ENCODE measurements at places on chromosomes 1 and 21. TPM values are rescaled to one million over a fixed set of nuclear protein-coding genes. Genes with fewer than 3 reads are reported as not detected.

DNA sequence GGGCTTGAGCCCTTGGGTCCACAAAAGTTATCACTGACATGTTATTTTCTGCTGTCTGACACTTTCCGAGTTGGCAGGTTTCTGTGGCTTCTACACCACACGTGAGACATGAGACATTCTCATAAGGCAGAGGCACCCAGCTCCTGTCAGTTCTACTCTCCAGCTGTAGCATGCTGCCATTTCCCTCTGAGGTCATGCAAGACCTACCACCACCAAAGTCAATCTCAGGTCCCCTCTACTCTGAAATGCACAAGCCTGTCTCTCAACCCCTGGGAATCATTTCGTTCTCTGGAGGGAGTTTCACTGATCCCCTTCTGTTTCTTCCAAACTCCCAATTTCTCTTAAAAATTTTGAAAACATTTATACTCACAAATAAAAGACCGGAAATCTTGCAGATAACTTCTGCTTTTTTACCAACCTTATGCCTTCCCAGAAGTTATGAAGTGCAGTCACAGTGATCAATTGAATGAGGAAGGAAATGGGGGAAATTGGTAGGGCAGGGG lies 39.5 kb upstream of the CR2 start:
- H3K4me3 ChIP-seq = no peak overlapping the region
- H3K27me3 ChIP-seq = peaks cover 3% of the 10 kb centered on the region
- no peaks in the 10 kb centered on the region for H3K4me1 ChIP-seq
- H3K27ac ChIP-seq = no peak overlapping the region
- H3K36me3 ChIP-seq = no peaks in the 10 kb centered on the region

The KLF17 gene
- total RNA-seq = 0.09 TPM

GRCh38 chr1:233355841-233356704 lies 28.5 kb downstream of the MAP3K21 start:
- H3K36me3 ChIP-seq = no peaks in the 10 kb centered on the region
- H3K27ac ChIP-seq = no peak overlapping the region
- no peak overlapping the region for H3K4me3 ChIP-seq
- no peak for DNase-seq
- H3K4me1 ChIP-seq = no peaks in the 10 kb centered on the region

GRCh38 chr1:178134061-178134460 lies 40.2 kb downstream of the RASAL2 start:
- peak overlapping the region; percentile 35 for H3K27ac ChIP-seq
- H3K4me1 ChIP-seq = peaks cover 7% of the 10 kb centered on the region
- no peaks in the 10 kb centered on the region for H3K27me3 ChIP-seq
- DNase-seq = peak; percentile 85
- no peak overlapping the region for H3K4me3 ChIP-seq

- no peak overlapping the region for H3K4me3 ChIP-seq
- no peaks in the 10 kb centered on the region for H3K4me1 ChIP-seq
- no peak overlapping the region for H3K27ac ChIP-seq
Measured at GRCh38 chr1:173914366-173914871, 2.7 kb downstream of the SERPINC1 start.

The MPL gene
- not detected for total RNA-seq

GRCh38 chr21:42555756-42556438 lies 42.2 kb downstream of the SLC37A1 start:
- H3K27ac ChIP-seq = no peak overlapping the region
- H3K4me1 ChIP-seq = no peaks in the 10 kb centered on the region
- DNase-seq = no peak

GRCh38 chr1:44059212-44059611 lies 27.9 kb upstream of the SLC6A9 start:
- no peak overlapping the region for H3K27ac ChIP-seq
- H3K4me3 ChIP-seq = no peak overlapping the region
- H3K27me3 ChIP-seq = peaks cover 5% of the 10 kb centered on the region

The TSTD1 gene
- total RNA-seq = 9.5 TPM

GRCh38 chr21:37659874-37660273 lies 256.4 kb downstream of the KCNJ6 start:
- no peak overlapping the region for H3K27ac ChIP-seq
- peaks cover 13% of the 10 kb centered on the region for H3K4me1 ChIP-seq
- H3K36me3 ChIP-seq = no peaks in the 10 kb centered on the region
- DNase-seq = no peak
- H3K27me3 ChIP-seq = peaks cover 10% of the 10 kb centered on the region
